ENCODE measurements at places on chromosomes 2 and 18. TPM values are rescaled to one million over a fixed set of nuclear protein-coding genes. Genes with fewer than 3 reads are reported as not detected.
A peak's percentile ranks its signal among the peaks of the same experiment; 100 is the strongest.

Gene PFN4
- total RNA-seq = 1.5 TPM

GRCh38 chr18:76615065-76615733 is 120.2 kb upstream of the ZNF516 start:
- no peak for DNase-seq

DNA sequence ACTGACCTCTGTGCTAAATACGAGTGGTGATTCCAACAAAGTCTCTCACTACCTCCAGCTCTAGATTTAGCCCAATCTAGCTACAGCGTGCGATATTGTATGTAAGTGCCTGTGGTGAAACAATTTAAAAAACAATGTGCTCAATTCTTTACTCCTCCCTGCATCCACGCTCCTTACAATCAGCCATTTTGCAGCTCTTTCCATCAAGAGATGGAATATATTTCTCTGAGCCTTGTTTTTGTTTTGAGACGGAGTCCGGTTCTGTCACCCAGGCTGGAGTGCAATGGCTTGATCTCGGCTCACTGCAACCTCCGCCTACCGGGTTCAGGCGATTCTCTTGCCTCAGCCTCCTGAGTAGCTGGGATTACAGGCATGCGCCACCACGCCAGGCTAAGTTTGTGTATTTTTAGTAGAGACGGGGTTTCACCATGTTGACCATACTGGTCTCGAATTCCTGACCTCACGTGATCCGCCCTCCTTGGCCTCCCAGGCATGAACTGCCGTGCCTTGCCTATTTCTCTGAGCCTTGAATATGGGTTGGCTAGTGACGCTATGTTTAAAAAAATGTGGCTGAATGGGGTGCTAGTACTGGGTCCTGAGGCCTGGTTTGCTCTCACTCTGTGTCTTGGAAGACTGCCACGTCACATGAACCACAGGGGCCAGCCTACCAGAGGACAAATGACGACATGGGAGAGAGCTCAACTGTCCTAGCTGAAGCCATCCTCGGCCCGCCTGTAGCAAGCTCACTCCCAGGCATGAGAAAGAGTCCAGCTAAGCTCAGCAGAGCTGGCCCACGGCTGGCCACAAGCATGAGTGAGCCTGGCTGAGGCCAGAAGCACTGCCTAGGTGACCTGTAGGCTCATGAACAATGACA is 14.8 kb downstream of the WDFY1 start:
- no peak for DNase-seq

DNA sequence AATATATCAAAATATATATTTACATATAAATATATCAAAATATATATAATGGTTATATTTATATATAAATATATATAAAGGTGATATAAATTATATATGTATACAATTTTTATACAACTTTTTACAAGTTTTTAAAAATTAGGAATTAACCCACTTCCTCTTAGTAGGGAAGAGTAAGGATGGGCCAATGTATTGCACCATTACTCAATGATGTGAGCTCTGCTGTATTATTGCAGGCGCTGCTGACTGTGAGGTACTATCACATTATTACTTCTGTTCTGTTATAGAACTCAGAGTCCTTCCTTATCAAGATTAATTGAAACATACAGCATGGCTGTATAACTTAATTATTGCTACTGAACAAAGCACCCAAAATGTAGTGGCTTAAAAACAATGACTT is 46.0 kb downstream of the CCDC195 start:
- DNase-seq = no peak

DNA sequence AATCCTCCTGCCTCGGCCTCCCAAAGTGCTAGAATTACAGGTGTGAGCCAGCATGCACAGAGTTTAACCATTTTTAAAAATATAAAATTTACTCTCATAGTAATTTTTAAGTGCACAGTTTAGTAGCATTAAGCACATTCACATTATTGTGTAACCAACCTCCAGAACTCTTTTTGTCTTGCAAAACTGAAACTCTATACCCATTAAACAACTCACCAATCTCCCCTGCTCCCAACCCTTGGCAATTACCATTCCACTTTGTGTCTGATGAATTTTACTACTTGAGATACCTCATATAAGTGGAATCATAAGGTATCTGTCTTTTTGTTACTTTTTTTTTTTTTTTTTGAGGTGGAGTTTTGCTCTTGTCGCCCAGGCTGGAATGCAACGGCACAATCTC is 112.5 kb downstream of the BMPR2 start:
- no peak for DNase-seq

Gene TFCP2L1
- total RNA-seq = 0.27 TPM

DNA sequence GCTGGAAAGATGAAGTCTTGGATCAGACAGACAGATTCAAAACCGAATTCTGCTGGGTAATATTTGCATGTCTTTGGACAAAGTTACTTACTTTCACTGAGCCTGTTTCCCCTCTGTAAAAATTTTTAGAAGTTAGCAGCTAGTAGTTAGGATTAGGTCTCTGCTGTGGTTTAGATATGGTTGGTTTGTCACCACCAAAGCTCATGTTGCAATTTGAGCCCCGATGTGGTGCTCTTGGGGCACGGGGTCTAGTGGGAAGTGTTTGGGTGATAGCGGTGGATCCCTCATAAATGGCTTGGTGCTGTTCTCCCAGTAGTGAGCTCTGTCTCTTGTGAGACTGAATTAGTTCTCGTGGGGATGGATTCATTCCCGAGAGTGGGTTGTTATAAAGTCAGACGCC is 38.9 kb upstream of the PNO1 start:
- no peak for DNase-seq

DNA sequence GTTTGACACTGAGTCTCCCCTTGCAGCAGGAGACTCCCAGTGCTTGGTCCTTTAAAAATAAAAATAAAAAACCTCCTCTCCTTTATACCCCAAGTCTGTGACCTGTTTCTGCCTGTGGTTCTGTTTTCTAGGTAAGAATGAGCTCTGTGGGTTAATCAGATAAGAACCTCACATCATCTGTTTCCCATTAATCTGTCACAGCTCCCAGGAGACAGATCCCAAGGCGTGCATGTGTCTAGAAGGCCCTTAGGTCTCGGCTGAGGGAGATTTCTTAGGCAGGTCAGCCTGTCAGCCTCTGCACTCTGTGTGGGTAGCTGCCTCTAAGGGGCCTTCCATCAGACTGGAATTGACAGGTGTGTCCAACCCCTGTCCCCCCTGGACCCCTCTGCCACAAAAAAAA is 80.7 kb downstream of the FHOD3 start:
- no peak for DNase-seq

- no peak for DNase-seq
These were observed 27.8 kb downstream of the ZNF532 start for GRCh38 chr18:58892488-58892887.

- peak; percentile 42 for DNase-seq
These were observed 29.0 kb downstream of the CENPO start for GRCh38 chr2:24822049-24822706.

Gene AKAIN1
- total RNA-seq = not detected

DNA sequence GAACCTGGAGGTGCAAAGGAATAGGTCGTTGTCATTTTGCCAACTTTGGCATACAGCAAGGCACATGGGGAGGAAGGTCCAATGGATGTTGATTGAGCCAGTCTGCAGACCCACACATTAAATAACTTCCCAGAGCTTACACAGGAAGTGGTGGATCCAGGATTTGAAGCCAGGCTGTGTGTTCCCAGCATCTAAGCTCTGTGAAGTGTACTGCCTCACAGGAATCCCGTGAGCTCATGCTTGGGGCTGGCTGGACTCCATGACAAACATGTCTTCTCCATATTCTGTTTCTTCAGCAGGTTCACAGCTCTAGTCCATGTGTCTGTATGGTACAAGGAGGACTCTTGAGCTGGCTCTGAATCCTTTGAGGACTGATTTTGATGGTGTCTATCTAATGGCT is 63.9 kb downstream of the KLHL29 start:
- no peak for DNase-seq

Gene PECR
- 15.1 TPM for total RNA-seq

Gene IL36G
- total RNA-seq = not detected

DNA sequence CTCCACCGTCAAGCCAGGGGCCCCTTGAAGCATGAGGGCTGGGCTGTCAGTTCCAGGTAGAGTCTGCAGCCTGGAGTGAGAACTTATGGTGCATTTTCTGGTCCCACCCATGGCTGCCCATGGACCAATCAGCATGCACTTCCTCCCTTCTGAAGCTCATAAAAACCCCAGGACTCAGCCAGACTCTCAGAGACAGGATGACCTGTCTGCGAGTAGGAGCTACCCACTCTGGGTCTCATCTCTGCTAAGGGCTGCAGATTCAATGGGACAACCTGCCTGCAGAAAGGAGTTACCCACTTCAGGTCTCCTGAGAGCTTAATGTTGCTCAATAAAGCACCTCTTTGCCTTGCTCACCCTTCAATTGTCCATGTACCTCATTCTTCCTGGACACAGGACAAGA is 9.4 kb upstream of the DUSP19 start:
- DNase-seq = no peak

Gene ATP8B1
- 10.5 TPM for total RNA-seq

Gene DSG1
- total RNA-seq = 0.04 TPM

DNA sequence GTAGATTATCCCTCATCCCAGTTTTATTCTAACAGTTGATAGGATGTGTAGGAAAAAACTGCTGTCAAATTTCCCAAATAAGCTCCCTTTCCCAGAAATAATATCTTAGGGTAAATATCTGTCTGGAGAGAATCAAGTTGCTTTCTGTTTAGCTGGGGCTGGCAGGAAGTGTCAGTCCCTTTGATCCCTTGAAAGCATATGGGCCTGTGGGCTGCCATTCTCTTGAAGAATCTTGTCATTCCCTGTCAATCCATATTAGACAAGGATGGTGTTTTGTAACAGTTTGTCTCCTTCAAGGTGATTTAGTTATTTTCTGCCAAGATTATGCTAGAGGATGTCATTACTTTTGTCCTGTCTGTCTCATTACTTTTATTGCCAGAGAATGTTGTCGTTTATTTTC is 37.1 kb upstream of the UBE2E3 start:
- DNase-seq = no peak

DNA sequence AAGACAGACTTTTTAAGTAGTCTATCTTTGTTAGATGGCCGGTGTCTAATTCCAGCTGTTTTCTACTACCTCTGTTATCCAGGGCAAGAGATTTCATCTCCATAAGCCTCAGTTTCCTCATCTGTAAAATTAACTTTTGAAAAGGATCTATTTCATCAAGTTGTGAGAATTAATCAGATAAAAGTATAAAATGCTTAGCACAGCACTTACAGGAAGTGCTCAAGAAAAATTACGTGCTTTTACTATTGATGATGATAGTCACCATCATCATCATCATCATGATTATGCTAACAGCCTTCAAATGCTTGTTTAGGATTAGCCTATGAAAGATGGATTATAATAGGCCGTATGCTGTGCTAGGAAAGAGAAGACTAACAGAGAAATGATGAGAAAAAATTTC is 76.2 kb downstream of the CYRIA start:
- no peak for DNase-seq

Gene ARHGEF4
- total RNA-seq = 12.1 TPM

Gene SPDYA
- total RNA-seq = 3.3 TPM

Gene PUS10
- 8.2 TPM for total RNA-seq

DNA sequence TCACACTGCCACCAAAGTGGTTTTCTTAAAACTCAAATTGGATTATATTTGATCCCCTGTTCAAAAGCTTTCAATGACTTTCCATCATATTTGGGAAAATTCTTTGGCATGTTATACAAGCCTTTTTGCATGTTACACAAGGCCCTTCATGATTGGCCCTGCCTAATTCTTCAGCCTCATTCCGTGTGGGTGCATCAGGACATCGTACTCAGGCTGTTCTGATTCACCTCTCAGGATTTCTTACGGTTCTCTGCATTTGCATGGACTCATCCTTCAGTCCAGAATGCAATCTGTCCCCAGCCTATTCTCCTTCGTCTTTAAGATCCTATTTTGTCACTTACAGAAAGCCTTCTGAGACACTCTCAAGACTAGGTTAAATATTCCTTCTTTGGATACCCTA is 107.8 kb downstream of the LYPD1 start:
- no peak for DNase-seq

Gene NETO1
- total RNA-seq = 6.0 TPM

DNA sequence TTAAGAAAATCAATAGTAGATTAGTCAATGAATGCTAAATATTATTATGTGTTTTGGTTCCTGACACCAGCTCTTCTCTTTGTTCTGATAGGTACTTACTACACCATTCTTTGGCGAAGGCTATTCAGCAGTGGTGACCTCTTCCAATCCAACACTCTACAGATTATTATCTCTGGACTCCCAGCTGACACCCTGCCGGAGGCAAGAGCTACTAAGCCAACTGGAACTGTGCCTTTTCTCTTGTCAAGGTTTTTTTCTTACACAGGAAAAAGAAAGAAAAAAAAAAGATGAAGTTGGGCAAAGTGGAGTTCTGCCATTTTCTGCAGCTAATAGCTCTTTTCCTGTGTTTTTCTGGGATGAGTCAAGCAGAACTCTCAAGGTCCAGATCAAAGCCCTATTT is 11.7 kb downstream of the CDH7 start:
- DNase-seq = no peak

DNA sequence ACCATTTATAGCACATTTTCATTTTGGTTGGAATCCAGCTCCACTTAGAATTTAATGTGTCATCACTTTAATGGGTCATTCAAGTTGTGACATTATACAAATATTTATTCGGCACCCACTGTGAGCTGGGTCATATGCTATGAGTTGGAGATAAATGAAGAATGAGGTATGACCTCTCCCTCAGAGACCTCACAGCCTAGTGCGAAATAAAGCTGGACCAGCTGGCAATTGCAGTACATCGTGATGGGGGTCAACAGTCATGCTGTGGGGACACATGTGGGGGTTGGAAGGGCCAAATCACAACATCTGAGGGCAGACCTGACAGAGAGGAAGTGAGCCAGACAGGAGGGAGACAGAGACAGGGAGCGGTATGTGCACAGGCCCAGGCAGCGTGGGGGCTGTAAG is 175.4 kb downstream of the MAIP1 start:
- no peak for DNase-seq

DNA sequence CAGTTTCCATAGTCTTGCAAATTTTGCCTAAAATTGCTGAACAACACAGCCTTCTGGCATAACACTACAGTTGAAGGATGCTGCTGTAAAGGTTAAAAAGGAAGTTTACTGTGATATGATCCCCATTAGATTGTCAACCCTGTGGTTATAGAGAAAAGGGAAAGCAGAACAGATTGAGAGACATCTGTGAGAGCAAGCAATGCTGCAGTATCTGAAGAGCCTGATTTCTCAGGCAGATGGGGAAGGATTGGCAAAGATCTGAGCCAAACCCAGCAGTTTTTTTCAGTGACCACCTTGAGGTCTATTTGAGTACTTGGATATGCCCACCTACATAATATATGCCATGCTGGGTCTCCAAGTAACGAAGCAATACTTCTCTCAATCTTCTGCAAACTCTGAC is 8.5 kb upstream of the ST8SIA3 start:
- no peak for DNase-seq

- DNase-seq = no peak
These were observed 135.0 kb downstream of the WDSUB1 start for GRCh38 chr2:159151198-159152127.

Gene CD207
- 1.4 TPM for total RNA-seq

GRCh38 chr2:172081221-172082022 is 3.9 kb upstream of the DLX1 start:
- no peak for DNase-seq

DNA sequence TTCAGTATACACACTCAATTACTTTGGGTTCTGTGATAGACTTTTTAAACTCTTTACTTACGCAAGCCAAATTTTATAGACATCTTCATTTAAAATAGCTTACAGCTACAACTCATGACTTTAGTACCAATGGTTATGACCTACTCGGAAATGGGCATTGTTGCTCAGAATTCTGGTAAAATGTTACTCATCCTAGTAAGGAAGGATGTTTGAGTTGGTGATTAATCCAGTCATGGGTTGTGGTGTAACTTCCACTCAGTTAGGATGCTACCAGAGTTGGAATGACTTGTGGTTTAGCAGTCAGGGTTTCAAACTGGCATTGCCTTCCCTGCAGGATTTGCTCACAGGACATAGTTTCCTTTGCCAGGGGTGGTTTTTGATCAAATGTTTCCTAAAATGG is 7.4 kb upstream of the NPC1 start:
- DNase-seq = no peak

Gene TUBA4B
- total RNA-seq = not detected

Measured in sciatic nerve (tissue), 2 donors.